Esophagus squamous epithelium (tissue), 5 donors: ENCODE measurements at places on chromosomes 12 and 14. TPM values are rescaled to one million over a fixed set of nuclear protein-coding genes. Genes with fewer than 3 reads are reported as not detected.

The GLT1D1 gene
- 0.19 TPM for total RNA-seq

The BATF gene
- total RNA-seq, result 6.0 TPM

The DIP2B gene
- total RNA-seq, result 39.5 TPM

The RASSF9 gene
- total RNA-seq, result 17.4 TPM

The DDX51 gene
- total RNA-seq, result 9.6 TPM

The KRT6C gene
- 1,233 TPM for total RNA-seq

The TTC8 gene
- total RNA-seq, result 17.2 TPM

The ANO2 gene
- total RNA-seq, result 1.7 TPM

The SPIC gene
- not detected for total RNA-seq

GRCh38 chr12:62922539-62922938 is 12.4 kb downstream of the PPM1H start:
- DNase-seq, result no peak

DNA sequence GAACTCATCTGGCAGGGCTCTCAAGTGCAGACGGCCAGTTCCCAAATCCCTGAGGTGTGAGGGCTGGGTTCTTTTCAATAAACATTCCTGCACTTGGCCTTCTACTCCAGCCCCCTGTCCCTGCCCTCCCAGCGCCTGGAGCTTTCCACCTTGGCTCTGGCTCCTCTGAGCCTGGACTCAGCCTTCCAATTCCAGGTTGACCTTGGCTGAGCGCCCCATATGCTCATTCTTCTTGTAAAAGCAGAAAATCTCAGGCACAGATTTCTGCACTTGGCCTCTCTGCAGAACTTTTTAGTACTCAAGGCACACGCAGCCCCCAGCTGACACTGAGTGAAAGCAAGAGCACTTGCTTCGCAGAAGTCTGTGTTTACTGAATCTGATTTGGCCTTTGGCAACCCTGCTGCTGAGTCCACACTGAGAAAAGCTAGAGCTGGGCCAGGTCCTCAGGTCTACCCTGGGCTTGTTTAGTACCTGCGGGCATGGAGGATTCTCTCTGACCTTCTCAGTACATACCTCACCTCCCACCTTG is 222.7 kb downstream of the MSRB3 start:
- no peak for DNase-seq

DNA sequence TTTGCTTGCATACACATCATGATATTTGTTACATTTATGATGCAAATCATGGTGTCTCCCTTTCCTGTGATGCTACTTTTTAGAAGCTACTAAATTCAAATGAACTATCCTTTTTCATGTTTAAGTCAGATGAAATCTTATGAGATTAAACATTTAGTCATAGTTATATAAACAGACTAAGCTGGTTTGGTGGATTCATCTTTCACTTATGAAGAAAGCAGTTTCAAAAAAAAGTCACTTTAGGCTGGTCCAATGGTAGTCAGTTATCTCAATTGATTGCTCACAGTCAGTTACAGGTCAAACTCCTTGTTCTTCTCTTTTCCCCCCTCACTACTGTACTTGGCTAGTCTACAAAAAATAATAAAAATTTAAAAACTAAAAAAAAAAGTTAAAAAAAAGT is 19.7 kb downstream of the SYCP3 start:
- no peak for DNase-seq

GRCh38 chr14:100416921-100417860 is 94.1 kb downstream of the SLC25A47 start:
- DNase-seq, result no peak

DNA sequence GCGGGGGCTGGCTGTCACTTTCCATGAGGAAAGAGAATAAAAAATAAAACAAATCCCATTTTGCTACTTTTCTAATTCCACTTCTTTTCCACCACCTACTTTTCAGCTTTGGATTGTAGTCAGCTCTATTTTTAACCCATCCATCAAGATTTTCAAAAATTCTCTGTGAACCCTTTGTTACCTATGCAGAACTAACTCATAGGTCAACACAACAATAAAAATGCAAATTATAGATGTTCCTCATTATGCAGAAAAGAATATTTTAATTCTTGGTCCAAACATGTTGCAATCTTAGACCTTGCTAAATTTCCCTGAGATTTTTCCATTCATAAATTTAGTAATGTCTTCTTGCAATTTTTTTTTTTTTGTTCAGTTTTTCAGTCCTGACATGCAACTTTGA is 454.5 kb downstream of the ADAMTS20 start:
- DNase-seq, result no peak

DNA sequence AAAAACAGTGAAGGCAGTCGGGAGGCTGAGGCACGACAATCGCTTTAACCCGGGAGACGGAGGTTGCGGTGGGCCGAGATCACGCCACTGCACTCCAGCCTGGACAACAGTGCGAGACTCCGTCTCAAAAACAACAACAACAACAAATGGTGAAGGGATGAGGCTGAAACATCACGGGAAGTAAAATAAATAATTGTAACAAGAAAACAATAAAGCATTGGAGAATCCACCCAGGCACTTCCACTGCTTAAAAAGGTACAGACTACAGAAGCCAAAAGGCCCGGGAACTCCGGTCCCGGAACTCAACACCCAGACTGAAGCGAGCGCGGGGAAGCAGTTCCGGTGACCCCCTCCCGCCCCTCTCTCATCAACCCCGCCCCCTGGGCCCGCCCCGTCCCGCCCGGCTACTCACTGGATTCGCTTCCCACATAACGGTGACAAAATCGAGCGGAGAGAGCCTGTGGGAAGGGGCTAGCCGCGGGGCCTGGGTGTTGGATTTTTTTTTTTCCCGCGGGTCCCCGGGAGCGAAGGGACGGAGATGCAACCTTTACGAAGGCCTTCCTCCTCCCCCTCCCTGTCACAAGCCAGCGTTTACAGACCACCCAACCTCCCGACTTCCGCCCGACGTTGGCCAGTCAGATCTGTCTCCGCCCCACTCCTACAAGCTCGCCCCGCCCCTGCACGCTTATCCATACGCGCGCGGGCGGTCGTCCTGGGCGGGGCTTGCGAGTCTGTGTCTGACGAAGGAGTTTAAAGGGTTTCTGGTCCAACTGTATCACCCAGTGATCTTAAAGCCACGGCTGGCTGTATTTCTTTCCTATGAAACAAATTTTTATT is at the start of gene PARP11:
Gene PARP11 (minus strand): TSS at position 600 of the 837 bp plus-strand sequence. CDS start 170 bp downstream, at position 430.
- peak; percentile 83 for DNase-seq

DNA sequence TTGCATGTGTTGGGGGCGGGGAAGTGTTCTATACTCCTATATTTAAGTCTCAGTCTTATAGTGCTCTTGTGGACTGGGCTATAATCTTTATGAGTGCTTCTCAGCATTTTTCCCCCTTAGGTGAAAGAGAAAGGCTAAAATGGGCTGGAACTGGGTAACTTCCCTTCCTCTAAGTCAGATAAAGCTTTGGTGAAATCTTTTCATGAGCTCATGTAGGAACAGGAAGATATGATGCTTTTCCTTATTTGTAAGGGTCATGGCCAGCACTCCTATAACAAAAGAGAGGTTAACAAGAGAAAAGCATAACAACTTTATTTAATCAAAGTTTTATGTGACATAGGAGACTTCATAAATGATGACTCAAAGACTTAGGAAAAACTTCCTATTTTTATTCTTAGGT is 841.5 kb downstream of the SLC16A7 start:
- no peak for DNase-seq

GRCh38 chr12:66129934-66130266 is 650 bp downstream of the LLPH start:
- no peak for DNase-seq

DNA sequence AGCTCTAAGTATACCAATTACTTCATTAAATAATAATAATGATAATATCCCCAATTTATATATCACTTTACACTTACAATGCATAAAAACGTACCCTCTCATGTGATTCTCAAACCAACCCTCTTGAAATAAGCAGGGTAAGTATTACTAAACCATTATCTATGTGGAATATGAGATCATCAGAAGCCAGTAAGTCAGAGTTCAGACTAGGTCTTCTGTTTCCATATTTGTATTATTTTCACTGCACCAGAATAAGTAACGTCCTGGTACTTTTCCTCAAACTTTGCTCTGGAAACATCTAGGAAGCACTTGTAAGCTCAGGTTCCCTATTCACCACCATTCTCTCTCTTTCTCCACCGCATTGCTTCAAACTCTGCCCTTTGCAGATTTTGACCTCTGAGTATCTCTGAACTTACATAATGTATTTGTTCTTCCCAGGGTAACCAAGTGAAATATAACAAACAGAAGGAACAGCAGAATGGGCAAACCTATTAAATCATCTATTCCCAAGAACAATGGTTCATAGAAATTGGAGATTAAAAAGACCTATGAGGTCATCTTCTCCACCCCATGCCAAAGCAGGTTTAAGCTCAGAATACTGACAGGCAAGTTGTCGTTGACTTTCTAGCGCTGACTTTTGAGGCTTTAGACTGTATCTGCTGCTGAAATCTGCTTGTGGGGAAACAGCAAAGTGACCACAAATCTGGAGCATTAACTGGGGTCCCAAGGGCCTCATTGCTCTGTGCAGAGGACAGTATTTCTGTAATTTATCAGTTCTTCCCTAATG is 161.3 kb upstream of the FAR2 start:
- DNase-seq, result no peak

DNA sequence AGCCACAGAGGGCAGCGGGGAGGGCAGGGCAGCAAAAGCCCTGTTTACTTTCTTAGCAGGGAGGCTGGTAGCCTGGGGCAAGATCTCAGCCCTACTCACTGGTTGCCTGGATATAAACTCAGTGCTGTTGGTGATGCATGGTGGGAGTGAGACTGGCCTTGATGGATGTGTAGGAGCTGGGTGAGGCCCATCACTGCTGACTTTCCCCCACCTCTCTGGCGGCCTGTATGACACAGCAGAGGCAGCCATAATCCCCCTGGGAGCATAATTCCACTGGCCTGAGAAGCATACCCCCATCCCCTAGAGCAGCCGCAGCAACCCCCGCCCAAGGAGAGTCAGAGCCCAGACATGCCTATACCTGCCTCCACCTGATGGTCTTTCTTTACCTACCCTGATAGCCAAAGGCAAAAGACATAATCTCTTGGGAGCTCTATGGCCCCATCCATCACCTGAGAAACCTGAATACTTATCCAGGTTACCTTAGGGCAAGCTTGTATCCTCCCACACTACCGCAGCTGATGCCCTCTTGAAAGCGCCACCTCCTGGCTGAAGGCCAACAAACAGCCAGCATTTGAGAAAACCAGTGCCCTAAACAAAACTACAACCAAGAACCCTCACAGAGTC is 59.3 kb downstream of the DNAI7 start:
- no peak for DNase-seq

DNA sequence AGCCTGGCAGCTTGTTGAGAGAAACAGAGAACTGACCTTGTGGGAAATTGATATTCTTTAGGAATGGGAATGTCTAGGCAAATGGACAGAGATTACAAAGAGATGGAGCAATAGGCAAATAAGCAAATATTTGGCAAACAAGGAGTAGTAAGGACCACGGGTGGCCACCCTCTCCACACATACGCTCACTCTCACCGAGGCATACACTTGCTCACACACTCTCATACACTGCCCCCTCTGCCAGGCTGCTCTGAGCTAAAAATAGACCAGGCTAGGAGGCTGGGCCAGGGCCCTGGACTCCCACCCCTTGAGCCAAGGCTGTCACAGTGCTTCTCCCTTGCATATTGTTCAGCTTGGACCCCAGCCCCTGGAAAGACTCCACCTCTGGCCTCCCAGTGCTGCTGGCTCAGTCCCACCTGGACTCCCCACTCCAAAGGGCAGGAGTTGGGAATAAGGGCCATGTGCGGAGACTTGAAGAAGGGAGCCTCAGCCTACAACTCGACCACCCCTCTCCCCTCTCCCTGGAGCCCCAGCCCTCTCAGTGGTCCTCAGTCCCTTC is 1.1 kb downstream of the PPP1R1A start:
- no peak for DNase-seq

DNA sequence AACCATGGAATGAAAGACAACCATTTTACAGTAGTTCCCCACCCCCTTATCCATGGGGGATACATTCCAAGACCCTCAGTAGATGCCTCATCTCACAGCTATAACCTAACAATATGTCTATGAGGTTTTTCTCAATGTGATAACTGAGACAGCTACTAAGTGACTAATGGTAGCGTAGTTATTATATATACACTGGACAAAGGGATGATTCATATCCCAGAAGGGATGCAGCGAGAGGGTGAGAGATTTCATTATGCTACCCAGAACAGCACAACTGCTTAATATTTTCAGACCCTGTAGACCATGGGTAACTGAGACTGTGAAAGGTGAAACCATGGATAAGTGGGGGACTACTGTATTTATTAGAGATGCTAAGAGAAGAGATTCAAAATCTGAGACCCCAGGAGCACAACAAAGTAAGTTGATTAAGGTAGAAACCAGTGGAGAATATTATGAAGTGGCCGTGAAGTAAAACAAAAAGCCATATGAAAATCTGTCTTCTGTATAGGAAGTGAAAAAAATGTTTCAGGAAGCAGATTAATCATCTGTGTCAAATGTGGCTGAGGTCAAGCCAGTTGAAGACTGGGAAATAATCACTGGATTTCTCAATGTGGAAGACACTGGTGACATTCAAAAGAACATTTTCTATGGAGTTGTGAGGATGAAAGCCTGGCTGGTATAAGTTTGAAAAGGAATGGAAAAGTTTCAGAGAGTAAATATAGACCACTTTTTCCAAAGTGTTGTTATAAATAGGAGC is 77.2 kb downstream of the RPL10L start:
- no peak for DNase-seq

GRCh38 chr14:78611796-78612571 is 441.8 kb downstream of the NRXN3 start:
- DNase-seq, result no peak

DNA sequence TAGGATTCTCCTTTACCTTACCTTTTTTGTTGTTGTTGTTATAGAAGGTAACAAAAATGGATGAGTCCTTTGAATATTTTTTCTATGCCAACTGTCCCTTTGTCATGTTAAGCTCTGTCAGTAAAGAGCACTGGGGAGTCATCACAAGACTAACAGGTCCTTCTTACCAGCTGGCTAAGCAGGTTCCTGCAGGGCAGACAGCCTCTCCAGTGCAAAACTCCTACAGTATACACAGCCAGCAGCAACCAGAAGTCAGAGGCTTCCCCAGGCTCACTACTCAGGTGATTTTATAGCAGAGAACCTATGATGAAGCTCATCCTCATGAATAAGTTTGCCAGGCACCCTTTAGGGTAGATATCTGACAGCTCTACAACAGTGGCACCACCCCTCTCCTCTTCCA is 271.1 kb downstream of the RERGL start:
- DNase-seq, result no peak

DNA sequence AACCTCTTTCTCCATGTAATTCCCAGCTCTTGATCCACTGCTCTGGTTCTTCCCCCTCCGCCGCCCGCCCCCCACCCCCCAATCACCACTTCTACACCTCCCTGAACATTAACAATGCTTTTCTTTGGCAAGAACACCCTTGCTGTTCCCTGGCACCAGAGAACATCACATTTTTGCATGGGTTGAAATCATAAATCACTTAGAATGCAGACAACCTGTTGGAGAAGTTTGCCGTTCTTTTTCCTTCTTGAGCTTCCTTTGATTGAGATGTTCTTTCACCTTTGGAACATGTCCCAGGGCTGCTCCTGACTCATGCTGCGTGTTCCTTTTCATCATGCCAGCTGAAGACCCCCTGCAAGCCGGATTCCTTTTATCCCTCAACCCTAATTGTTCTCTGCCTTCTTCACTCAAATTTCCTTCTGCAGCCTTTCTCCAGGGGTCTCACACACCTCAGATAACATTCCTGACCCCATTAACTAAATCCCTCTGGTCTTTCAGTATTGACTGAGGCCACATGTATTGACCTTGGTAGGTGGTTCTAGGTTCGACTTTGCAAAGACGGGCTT is 294.1 kb upstream of the TMPO start:
- DNase-seq, result no peak

- no peak for DNase-seq
Measured at GRCh38 chr14:104169699-104170479, 31.5 kb downstream of the KIF26A start.

GRCh38 chr14:55190906-55191202 is 531 bp downstream of the DLGAP5 start:
- DNase-seq, result no peak

- DNase-seq, result no peak
Measured at GRCh38 chr12:54431911-54432814, 13.1 kb upstream of the ITGA5 start.
